Anterior cingulate cortex (tissue), 58 donors: ENCODE measurements at places on chromosomes 11 and 22.

- DNase-seq = no peak
Observed at GRCh38 chr11:38667359-38667758, 2069.3 kb upstream of the RAG2 start.

GRCh38 chr11:129698212-129698611, 117.4 kb upstream of the TMEM45B start:
- no peak for DNase-seq

GRCh38 chr11:13970986-13971385, 8.5 kb downstream of the SPON1 start:
- DNase-seq = no peak

DNA sequence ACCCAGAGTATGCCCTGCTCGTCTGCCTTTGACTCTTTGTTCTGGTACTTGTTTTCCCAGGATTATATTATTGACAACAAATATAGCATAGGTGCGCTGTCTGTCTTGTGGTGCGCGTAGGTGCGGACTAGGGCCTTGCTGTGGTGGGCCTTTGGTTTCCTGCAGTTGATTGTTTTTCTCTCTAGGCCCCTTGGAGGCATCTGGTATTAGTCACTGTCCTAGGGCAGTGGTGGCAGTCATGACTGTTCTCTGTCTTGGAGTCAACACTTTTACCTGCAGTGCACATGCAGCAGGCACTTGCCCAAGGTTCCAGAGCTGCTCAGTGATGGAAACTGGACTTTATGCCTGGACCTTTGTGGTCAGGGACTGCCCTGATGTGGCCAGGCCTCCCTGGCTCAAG, 18.6 kb downstream of the PPP6R2 start:
- no peak for DNase-seq

DNA sequence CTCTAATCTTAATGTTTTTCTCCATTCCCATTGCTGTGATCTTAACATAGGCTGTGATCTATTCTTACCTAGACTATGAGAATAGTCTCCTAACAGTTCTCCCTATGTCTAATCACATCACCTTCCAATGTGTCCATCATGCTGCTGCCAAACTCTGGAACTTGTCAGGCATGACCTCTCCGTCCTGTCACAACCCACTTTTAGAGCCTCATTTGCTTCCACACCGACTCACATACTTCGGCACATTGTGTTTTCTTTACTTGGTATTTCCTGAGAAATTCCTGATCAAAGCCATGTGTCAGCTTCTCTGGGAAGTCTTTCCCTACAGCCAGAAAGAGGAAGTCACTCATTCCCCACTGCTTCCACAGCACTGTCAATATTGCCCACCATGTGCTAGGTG, 40.5 kb upstream of the BIRC3 start:
- no peak for DNase-seq

- no peak for DNase-seq
Observed at GRCh38 chr11:68379206-68379605, 66.8 kb downstream of the LRP5 start.

DNA sequence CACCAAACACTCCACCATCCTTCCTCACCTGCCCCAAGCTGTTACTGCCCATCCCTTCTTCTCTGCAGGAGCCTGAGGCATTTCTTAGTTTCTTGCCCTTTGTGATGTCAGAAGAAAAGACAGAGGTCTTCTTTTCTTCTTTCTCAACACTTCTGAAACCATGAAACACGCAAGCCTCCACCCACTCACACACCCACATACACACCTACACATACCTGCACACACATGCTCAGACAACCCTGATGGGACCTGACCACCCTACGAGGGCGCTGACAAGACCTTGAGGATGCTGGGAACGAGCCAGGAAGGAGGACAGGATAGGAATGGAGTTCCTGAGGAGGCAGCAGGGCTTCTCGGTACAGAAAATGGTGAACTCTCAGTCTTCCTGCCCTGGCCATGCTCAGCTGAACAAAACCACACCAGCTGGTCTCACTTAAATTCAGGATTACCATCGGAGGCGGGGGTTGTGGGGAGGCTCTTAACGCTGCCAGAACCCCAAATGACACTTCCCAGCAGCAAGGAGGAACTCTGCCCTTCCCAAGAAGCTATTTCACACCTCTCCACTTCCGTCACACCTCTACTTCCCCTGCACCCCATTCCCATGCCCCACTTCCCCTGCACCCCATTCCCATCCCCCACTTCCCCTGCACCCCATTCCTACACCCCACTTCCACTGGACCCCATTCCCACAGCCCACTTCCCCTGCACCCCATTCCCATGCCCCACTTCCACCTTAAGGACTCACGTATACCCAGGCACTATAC, 41.0 kb downstream of the CSF2RB start:
- no peak for DNase-seq

GRCh38 chr22:32754413-32755041, 47.0 kb upstream of the TIMP3 start:
- no peak for DNase-seq

DNA sequence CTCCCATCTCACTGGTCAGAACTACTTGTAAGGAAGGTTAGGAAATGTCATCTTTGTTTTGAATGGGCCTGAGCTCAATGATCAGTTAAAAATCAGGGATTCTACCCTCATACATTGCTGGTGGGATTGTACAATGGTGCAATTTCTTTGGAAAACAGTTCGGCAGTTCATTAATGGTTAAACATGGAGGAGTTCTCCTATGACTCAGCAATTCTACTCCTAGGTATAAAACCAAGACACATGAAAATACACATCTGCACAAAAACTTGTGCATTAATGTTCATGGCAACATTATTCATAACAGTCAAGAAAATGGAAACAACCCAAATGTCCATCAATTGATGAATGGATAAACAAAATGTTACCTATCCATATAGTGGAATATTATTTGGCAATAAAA, 4.9 kb upstream of the APOA5 start:
- DNase-seq = no peak

DNA sequence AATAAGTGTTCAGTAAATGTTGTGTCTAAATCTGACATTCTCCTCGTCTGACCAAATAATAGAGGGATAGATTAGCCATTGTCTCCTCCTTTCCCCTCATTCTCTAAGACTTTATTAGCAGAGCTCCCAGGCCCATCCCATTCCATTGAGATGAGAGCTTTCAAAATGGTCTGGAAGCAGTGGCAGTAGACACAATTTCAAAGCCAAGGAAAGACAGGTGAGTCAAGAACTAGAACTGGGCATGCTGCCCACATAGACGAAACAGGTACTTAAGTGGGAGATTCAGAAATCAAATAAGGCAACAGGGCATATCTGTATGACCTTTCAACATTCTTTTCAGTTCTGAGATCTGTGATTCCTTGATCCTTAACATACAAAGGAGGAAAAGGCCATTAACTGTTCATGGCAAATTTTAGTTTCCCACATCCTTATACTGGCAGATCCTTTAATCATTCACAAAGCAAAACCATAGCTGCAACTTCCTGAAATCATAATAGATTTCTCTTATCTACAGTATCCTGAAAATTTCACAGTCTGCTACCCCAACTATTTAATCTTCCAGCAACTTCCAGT, 96.6 kb upstream of the KCNA4 start:
- DNase-seq = no peak

- DNase-seq = no peak
Observed at GRCh38 chr11:99199341-99199740, 178.6 kb downstream of the CNTN5 start.

- no peak for DNase-seq
Observed at GRCh38 chr11:64638018-64638665, 47.1 kb downstream of the SLC22A12 start.

- no peak for DNase-seq
Observed at GRCh38 chr11:7573193-7573557, 59.4 kb downstream of the PPFIBP2 start.

- DNase-seq = no peak
Observed at GRCh38 chr11:77276271-77276670, 25.2 kb downstream of the GDPD4 start.

- no peak for DNase-seq
Observed at GRCh38 chr22:44341431-44342346, 28.9 kb upstream of the SHISAL1 start.

DNA sequence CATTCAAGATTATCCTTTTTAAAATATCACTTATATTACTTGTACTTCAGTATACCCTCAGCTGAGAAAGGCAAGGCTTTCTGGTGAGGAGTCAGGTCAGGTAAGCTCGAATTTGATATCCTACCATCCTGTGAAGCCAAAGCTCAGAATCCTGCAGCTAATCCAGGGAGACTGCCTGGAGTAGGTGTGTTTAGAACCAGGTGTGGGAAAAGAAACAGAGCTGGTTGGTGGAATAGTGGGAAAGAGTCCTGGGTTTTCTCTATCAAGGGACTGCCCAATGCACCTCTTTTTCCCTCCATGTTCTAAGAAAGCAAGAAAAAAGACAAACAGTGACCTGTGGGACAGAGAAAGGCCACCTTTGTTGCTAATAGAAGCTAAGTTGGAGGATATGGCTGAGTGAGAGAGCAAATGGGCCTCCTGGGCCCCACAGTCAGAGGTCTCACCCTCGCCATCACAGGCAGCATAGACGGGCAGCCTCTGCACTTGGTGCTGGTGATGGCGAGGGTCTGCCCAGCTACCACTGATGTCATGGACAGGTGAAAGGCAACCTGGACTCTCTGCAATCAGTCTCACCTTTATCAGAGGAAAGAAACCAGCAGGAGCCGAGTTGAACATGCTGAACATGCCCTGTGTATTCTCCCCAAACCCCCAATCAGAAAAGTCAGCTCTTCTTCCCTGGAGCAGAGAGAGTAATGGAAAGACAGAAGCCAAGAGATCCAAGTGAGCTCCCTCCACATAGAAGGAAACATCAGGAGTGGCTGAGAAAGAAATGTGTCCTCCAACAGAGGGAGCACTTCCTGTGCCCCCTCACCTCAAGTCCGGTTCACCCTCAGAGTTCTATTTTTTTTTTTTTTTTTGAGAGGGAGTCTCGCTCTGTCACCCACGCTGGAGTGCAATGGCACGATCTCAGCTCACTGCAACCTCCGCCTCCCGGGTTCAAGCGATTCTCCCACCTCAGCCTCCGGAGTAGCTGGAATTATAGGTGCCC, 491.3 kb downstream of the BUD13 start:
- no peak for DNase-seq

- DNase-seq = peak; percentile 10
Observed at GRCh38 chr11:65780770-65781151, at the start of gene AP5B1. TSS of gene AP5B1 (minus strand) at chr11:65780976. CDS start at chr11:65780591, 385 bp downstream.

GRCh38 chr11:93689240-93689639, 27.8 kb downstream of the CEP295 start:
- DNase-seq = no peak

DNA sequence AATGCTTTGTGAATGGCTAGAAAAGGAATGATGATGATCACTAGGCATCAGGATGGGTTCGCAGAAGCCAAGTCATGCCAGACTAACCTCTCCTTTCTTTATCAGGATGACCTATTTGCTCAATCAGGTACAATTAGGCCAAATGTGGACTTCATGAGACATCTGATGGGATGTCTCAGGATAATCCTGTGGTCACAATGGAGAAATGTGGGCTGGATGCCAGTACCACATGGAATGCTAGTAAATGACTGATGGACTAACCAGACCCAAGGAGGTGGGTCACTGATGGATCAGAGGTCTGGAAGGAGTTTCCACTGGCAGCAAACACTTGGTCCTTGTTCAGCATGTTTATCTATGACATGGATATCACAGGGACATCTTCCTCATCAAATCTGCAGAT, 94.8 kb upstream of the PHOX2A start:
- no peak for DNase-seq

- peak; percentile 88 for DNase-seq
Observed at GRCh38 chr11:123061403-123062157, at the start of gene HSPA8. TSS of gene HSPA8 (minus strand) at chr11:123062136. CDS start at chr11:123061324, 812 bp downstream.

- DNase-seq = no peak
Observed at GRCh38 chr11:121229495-121230215, 62.9 kb upstream of the SC5D start.

GRCh38 chr22:30615543-30615954, 8.6 kb downstream of the TCN2 start:
- DNase-seq = no peak

- DNase-seq = no peak
Observed at GRCh38 chr11:32162351-32162750, 71.5 kb downstream of the RCN1 start.

GRCh38 chr11:128098781-128099180, 488.6 kb downstream of the ETS1 start:
- DNase-seq = no peak

- no peak for DNase-seq
Observed at GRCh38 chr11:63767267-63767564, 1.4 kb downstream of the ZFTA start.

- no peak for DNase-seq
Observed at GRCh38 chr11:124846070-124846673, 19.1 kb upstream of the ROBO3 start.

- DNase-seq = no peak
Observed at GRCh38 chr11:8917157-8917825, 6.3 kb downstream of the AKIP1 start.

- no peak for DNase-seq
Observed at GRCh38 chr11:118322721-118323120, 18.2 kb downstream of the CD3E start.

DNA sequence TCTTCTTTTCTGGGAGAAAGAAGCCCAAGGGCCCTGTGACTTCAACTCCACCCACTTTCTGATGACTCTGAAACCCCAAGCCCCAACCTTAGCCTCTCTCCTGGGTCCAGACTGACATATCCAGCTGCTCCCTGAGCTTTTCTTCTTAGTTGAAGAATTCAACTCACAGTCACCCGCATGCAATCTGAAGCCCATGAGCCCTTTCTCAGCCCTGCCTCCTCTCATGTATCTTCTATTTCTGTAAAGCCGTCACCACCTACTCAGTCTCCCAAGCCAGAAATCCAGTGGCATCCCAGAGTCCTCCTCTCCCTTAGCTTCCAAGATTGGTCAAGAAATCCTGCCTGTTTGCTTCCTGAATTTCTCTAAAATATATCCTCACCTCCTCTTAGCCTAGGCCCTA, 7.1 kb upstream of the TMA7B start:
- peak; percentile 2 for DNase-seq

DNA sequence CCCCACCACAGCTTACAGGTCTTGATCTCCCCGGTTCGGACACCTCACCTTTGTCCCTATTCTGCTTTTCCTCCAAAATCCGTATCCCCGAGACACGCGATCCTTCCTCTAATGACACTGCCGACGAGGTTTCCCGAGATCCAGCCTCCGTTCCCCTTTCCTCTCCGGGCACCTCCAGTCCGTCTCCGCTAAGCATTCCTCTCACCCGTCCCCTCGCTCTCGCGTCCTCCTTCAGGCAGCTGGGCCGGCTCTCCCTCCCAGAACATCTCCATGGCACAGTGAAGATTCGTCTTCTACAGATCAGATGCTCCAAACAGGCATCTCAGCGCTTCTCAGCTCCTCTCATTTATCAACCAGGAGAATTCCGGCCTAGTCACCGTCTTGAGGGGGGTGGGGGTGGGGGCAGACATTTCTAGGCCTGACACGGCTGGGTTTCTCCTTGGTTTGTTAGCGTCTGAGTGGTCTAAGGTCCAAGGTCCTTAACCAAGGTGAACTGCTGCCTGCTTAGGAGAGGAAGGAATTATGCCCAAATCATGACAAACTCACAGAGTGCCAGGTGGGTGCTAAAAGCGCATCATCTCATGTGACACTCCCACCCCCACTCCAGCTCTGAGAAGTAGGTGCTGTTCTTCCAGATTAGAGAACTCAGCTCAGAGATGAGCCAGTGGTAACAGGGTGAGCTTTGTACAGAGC, at the start of gene SPTBN2:
Gene SPTBN2 (minus strand): TSS at position 524 of the 693 bp plus-strand sequence. CDS start 7,976 bp downstream, outside the sequence.
- DNase-seq = no peak
